ENCODE measurements at places on chromosomes 16 and 17. TPM values are rescaled to one million over a fixed set of nuclear protein-coding genes. Genes with fewer than 3 reads are reported as not detected.

RNF112 gene
- 0.10 TPM for total RNA-seq

DNA sequence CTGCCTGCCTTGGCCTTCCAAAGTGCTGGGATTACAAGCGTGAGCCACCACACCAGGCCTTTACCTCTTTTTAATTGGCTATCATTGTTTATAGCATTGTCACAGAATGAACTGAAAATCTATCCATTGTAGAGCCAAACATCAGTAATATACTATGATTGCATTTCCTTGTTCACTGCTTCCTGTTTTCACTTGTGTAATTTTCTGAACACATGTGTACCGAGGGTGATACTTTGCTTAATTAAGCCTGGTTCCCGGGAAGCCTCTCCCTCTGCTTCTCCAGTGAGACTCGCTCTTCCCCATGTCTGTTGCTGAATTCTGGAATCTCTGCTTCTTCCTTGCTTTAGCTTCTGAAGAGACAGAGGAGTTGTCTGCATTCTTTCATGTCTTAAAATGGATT is 33.1 kb downstream of the POLR3E start:
- DNase-seq: no peak

- no peak for DNase-seq
These were observed 45.6 kb downstream of the DNAH9 start for GRCh38 chr17:11643851-11644250.

DNA sequence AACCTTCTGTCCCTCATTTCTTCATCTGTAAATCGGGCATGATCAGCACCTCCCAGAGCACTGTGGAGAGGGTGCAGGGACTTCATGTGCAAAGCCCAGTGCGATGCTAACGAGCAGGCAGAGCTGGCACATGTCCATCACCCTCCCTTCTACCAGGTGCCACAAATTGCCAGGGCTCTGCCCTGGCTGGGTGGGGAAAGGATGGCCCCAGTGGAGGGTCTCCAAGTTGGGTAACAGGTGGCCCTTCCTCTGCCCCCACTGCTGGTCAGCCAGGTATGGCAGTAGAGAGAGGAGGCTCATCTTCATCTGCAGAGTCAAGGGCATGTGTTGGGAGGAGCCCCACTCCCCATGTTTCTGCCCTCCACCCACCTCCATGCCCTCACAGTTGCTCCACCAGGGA is 61.5 kb upstream of the CDH5 start:
- DNase-seq: no peak

KRTAP3-2 gene
- not detected for total RNA-seq

GRCh38 chr17:28745786-28746411 is 2.1 kb downstream of the TRAF4 start:
- DNase-seq: no peak

SLC6A2 gene
- not detected for total RNA-seq

PRM2 gene
- not detected for total RNA-seq

DNA sequence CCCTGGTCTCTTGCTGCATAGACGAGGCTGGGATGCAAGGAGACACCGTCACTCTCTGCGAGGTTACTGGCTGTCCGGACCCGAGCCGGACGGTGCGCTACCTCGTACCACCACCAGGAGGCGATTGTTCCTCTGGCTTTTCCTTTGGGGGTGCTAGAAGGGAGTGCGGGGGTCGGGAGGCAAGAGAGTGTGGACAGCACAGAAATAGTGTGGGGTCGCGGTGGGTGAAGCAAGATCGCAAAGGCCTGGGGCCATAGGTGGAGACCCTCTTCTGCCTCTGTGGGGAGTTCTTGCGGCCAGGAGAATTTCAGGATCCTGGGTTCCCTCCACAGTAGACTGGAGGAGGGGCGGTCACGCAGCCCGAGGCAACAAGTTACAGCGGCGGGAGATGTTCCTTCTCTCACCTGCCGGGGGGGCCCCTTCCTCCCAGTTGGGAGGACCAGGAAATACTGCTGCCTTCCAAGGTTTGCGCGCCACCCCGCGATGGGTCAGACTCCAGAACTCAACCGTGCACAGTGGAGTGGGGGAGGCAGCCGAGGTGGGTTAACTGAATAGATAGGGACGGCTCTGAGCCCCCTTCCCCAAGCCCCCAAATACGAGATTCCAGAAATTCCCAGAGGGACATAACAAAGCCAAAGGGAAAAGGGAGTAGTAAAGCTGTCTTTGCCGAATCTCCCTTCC is 6.9 kb downstream of the PHOSPHO1 start:
- DNase-seq: peak; percentile 73

SOCS7 gene
- total RNA-seq: 17.3 TPM

GRCh38 chr16:89420204-89420603 is 70.2 kb downstream of the ANKRD11 start:
- DNase-seq: no peak

KRT32 gene
- not detected for total RNA-seq

- no peak for DNase-seq
These were observed 46.8 kb downstream of the IL21R start for GRCh38 chr16:27448532-27449433.

- DNase-seq: no peak
These were observed 13.1 kb downstream of the SLC47A2 start for GRCh38 chr17:19703106-19703827.

DNA sequence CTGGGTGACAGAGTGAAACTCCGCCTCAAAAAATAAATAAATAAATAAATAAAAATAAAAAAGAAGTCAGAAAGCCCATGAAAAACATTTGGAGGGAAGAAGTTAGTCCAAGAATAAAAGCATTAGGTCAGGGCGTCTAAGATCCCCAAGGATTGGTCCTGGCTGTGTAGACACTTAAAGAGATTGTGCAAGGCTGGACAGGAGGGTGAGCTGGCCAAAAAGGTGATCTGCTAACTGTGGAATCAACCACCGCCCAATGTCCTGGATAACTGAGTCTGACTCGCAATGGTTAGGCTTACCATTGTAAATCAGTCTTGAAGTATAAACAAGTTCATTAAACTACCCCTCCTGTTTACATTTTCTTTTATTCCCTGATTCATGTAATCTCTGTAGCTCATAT is 8.8 kb upstream of the ABCA8 start:
- DNase-seq: no peak

DNA sequence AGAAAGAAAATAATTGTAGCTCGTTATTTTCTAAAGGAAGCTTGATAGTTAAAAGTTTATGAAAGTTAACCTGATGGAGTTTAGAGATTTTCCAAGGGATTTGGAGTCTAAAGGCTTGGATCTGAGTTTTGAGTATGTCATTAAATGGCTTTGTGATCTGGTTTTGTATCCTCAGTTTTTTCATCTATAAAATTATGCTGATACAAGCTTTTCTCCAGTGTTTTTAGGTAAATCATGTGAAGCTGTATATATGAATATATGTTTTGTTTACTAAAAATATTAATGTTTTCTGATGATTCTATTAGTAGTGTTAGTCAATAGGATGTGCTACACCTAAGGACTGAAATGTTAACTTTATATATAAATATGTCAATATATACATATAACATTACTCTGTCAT is 727.8 kb downstream of the CDH11 start:
- no peak for DNase-seq

PRR11 gene
- 66.4 TPM for total RNA-seq

- DNase-seq: no peak
These were observed 11.1 kb upstream of the CHMP6 start for GRCh38 chr17:80980397-80981061.

CORO6 gene
- total RNA-seq: 8.9 TPM

DNA sequence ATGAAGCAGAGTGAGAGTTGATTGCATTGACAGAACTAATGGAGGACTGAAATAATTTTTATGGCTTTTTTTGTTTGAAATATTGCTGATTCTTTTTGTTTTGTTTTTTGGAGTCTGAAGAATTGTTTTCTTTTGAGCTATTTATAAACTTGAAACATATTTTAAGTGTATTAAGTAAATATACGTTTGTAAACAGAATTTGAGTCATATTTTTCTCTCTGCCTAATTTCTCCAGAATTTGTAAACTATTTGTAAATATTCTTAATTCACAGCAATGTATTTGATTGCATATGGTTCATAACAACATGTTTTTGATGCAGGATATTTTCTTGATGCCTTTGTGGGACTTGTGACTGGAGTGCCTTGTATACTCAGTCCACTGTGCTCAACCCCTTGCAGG is 50.7 kb downstream of the SLFN11 start:
- DNase-seq: no peak

DNA sequence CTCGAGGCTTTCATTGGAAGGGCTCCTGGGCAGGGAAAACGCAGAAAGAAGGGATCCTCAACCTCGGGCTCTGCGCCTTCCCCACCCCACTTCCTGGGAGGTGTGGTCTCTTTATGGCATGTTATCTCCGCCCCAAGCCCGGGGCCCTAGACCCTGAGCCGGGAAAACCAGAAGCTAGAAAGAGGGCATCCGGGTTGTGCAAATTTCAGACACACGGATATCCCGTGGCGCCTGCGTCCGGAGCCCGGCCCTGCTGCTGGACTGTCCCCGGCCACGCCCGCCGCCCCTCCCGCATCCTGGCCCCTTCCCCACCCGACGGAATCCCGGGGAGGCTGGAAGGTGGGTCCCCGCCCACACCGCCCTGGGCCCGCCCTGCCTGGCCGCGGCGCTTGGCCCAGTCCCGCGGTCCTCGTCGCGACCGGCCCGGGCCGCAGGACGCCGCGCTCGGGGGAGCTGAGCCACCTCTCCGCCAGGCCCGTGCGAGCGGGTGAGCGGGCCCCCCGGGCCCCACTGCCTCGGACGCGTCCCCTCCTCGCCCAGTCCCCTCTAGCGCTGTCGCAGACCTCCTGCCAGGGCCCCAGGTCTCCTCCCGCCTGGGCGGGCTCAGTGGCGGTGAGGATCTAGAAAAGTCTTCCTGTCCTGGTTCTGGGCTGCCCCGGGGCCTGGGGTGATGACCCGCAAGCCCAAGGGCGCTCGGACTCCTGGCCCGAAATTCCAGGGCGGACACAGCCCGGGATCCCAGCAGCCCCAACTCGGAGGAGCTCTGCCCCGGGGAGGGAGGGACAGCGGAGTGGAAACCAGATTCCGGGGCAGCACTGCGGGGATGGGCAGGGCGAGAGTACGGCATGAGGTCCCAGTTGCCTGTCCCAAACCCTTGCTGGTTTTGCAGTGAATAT is at the start of gene SLC16A5:
Gene SLC16A5, plus strand, starts transcription at position 397 of the 896 bp plus-strand sequence. CDS start 5,683 bp downstream, outside the sequence.
- DNase-seq: peak; percentile 42

DNA sequence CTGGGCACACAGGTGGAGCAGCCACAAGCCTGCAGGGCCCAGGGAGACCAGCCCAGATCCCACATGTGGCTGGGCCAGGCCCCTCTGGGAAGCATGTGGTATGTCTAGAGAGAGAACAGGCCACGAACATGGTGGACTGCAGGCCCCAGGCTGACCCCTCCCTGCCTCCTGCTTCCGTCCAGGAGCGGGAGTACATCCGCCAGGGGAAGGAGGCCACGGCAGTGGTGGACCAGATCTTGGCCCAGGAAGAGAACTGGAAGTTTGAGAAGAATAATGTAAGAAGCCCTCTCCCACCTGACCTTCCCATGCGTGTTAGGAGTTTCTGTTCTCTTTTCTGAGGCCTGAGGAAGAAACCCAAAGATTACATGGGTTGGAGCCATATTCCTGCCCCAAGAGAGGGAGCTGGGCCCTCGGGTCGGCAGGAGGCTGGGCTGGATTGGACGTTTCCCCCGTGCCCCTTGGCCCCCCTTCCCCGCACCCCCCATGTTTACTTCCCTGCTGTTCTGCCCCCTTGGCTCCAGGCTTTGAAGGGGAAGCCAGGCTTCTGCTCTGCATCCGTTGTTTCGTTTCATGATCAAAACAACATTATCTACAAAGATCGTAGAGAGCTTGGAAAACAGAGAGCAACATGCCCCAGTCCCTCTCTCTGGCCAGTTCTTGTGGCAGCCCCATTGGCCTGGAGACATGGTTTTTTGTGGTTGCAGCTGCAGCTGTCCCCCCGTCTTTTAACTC is 5.7 kb upstream of the TCAP start:
- DNase-seq: no peak
